ENCODE measurements at places on chromosomes 12 and 14. TPM values are rescaled to one million over a fixed set of nuclear protein-coding genes. Genes with fewer than 3 reads are reported as not detected.

GRCh38 chr12:91866566-91866965 lies 279.1 kb downstream of the BTG1 start:
- DNase-seq = no peak

DNA sequence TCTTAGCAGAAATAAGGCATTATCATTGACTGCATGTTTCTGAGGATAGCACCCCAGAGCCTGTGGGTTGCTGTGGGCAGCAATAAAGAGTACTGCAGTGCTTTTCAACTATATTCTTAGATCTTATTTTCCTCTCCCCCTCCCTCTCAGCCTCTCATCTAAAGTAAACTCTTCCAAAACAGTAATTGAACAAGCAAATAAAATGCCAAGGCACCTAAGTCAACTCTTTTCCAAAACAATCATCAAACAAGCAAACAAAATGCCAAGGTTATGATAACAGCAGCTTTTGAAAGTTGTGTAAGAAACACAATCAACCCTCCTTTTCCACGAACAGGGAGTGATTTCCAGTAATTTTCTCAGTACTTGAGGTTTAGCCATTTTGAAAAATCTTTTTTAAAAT lies 1542.6 kb downstream of the AACS start:
- no peak for DNase-seq

- DNase-seq = no peak
Measured at GRCh38 chr12:45687081-45688015, 42.2 kb upstream of the ARID2 start.

Gene GALNT9
- total RNA-seq = 0.28 TPM

GRCh38 chr12:118830296-118830695 lies 151.0 kb upstream of the SRRM4 start:
- DNase-seq = no peak

Gene PIWIL1
- not detected for total RNA-seq

DNA sequence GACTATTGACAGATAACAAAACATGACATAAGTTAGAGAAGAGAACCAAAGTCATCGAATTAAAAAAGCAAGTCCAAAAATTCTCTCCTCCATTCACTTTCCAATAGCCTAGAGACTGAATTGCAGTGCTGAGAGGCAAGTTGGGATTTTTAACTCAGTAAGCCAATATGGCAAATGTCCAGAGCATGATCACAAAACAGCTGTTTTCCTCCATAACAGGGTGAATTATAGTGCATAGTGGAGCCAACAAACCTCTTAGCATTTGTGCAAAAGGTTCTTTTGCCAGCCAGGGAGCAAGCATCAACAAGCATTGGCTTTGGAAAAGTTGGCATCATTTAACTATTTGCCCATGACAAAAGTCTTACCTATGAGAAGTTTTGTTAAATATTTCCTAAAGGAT lies 458.8 kb upstream of the NOVA1 start:
- no peak for DNase-seq

Gene ERO1A
- total RNA-seq = 27.2 TPM
